Effector memory CD8-positive, alpha-beta T cell (primary cell): ENCODE measurements at places on chromosomes 5 and 9.
A peak's percentile ranks its signal among the peaks of the same experiment; 100 is the strongest.

GRCh38 chr5:173240091-173241050 is 5.4 kb upstream of the NKX2-5 start:
- DNase-seq: no peak

GRCh38 chr5:154862766-154863165 is 4.3 kb downstream of the CNOT8 start:
- DNase-seq: no peak

- no peak for DNase-seq
Observed at GRCh38 chr9:109856785-109857184, 76.8 kb downstream of the PALM2AKAP2 start.

DNA sequence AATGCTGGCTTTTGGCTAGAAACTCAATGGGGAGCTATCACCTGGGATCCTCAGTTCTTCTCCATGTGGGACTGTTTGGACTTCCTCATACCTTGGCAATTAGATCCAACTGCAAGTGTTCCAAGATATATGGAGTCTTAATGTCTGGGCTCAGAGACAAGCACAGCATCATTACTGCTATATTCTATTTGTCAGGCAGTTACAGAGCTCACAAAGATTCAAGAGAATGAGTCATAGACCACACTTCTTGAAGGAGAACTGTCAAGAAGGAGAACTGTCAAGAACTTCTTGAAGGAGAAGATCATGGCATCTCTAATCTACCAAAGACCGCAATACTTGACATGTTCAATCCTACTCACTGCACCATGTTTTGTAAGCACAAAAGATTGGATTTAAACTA is 106.8 kb upstream of the NREP start:
- DNase-seq: no peak

GRCh38 chr9:74172874-74173273 is 324.3 kb upstream of the RORB start:
- DNase-seq: no peak

- DNase-seq: no peak
Observed at GRCh38 chr5:90939211-90939610, 380.6 kb downstream of the ADGRV1 start.

DNA sequence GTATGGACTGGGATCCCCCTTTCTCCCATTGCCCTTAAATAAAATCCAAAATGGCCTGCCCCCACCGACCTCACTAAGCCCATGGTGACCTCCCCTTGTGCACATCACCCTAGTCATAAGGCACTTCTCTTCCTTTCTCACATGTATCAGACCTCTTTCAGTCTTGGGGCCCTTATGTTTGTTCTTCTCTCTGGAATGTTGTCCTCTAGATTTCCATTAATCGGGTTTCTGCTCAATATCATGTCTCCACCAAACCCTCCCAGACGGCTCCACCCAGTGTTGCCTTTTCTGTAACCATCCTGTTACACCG is 196.3 kb downstream of the ERCC6L2 start:
- DNase-seq: no peak

DNA sequence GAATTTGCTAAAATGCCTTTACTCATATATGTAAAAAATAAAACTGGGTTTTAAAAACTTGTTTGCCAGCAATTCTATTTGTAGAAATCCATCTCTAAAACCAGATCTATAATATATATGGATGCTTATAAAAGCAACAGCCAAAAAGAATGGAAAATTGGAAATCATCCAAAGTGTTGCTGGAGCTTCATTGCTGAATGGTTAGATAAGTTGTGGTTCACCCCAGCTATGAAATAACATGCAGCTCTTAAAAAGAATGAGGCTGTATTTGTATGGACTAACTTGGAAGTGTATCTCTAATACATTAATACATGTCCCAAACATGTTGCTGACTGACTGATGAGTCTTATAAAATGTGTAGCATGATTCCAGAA is 76.2 kb downstream of the STK10 start:
- DNase-seq: no peak

- no peak for DNase-seq
Observed at GRCh38 chr9:77092536-77092935, 73.1 kb downstream of the FOXB2 start.

GRCh38 chr9:28620011-28620410 is 1046.7 kb upstream of the C9orf72 start:
- DNase-seq: no peak

DNA sequence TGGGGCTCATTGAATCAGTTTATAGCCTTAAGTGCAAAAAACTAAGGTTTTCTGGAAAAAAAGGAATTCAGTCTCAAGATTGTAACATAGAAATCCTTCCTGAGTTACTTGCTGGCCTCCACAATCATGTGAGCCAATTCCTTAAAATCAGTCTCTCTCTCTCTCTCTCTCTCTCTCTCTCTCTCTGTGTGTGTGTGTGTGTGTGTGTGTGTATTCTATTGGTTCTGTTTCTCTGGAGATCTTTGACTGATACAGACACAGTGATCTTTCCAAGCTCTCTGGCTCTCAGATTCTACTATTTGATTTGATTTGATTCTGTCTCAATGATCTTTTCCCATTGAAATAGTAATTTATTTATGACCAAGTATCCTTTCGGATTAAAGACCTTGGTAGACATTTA is 74.6 kb downstream of the CFAP95 start:
- DNase-seq: no peak

DNA sequence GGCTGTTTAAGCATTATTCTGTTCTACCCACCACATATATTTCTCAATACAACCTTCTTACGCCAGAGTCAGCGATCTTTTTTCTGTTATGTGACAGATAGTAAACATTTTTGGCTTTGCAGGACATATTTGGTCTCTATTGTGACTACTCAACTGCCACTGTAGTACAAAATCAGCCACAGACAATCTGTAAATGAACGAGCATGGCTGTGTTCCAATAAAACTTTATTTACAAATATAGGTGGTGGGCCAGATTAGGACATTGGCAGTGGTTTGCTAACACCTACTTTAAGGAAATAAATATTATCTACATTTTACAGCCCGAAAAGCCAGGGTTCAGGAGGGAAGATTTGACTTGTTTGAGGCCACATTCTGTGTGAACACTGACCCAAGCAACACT is 40.2 kb upstream of the FBXW11 start:
- no peak for DNase-seq

DNA sequence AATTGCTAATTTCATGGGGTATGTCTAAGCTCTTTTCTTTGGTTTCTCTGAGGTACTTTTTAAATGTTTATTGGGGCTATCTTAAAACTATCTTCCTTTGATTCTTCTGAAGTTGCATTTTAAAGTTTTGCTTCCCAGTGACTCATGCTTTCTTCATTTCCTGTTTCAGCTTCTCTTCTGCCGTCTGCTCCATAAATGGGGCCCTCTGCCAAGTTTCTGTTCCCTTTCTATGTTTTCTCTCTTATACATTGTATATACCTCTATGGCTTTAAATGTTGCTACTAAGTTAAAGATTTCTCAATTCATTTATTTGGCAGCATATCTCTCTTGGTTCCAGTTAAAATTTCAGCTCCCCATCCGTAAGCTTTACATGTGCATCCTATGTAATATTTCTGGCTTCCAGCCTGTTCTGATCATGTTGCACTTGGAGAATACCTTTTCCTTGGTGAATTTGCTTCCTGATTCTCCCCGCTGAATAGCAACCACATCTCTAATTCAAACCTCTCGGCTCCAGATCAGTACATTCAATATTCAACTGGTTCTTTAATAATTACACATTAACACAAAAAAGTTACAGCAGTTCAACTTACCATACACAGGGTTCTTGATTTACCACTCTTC is 125.3 kb downstream of the ST8SIA4 start:
- DNase-seq: no peak

DNA sequence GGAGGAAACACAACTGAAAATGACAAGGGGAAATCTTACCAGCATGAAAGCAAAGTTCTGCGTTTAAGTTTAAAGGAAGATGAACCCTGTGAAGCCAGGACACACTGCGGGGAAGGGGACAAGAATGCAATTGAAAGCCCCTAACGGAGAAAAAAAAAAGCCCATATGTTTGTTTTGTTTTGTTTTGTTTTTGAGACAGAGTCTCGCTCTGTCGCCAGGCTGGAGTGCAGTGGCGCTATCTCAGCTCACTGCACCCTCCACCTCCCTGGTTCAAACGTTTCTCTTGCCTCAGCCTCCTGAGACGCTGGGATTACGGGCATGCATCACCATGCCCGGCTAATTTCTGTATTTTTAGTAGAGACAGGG is 2.9 kb downstream of the STK10 start:
- DNase-seq: peak; percentile 27
